ENCODE measurements at places on chromosomes 7 and 10.

GRCh38 chr10:77896058-77896457, 30.5 kb downstream of the DLG5 start:
- DNase-seq = no peak

GRCh38 chr7:92761391-92762097, 74.8 kb downstream of the CDK6 start:
- no peak for DNase-seq

DNA sequence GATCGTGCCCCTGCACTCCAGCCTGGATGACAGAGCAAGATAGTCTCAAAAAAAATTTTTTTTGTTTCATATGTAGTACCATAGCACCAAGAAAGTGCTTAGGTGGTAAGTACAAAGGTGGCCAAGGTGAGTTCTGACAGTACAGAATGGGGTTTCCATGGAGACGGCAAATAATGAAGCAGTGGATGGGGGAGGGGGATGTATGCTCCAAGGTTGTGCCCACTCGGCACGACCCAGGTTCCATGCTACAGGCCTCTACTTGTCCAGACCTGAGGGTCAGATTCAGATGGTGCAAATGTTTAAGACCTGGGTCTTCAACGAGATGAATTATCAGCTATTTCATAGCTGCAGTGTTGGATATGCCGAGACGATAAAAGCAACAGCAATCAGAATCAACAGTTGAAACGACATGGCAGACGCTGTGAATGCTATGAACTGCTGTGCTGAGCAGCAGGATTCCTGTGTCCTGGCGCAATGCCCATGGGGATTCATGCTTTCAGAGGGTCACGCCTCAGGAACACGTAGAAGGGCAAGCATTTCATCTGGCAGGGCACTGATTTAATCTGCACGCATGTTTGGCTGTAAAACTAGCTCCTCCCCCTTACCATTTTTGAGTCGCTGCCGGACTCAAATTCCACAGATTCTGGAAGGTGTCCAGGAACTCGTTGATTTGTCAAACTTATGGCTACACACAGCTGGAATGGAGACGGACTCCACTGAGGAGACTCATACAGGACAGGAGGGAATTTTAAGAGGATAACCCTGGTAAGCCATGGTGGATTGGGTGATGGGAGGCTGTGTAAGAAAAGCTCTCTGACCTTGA, 256.5 kb downstream of the FRMD4A start:
- DNase-seq = peak; percentile 100

GRCh38 chr10:33706191-33706590, 371.7 kb upstream of the NRP1 start:
- DNase-seq = peak; percentile 56

DNA sequence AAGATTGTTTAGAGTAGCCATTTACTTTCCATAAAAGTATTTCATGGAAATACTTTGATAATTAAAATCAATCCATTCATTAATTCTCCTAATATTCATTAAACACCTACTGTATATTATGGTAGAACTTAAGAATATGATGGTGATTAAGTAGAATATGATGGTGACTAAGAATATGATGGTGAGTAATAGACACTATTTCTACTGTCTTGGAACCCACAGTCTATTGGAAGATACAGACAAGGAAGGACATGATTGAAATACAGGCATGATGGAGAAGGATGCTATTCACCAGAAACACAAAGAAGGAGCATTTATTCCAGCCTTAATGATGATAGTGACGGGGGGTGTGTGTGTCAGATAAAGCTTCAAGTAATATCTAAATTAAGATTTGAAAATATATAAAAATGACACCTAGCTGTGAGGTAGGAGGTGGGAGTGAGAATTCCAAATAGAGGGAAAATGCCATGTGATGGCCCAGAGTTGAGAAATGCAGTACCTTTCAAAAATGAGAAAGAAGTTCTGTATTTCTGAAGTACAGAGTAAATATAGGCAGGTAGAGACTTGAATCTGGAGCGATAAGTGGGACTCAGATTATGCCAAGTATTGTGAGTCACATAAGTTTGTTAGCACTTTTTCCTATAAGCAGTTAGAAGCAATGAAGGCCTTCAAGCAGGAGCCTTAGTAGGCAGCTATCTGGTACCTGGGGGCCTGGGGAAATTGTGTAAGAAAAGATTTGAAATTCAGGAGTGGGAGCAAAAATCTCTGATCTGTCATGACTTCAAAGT, 12.5 kb upstream of the CDK13 start:
- no peak for DNase-seq

Measured in fibroblast of skin of left quadriceps (primary cell).